ENCODE measurements at places on chromosomes 2 and 18.

- DNase-seq, result no peak
Measured at GRCh38 chr2:111706481-111707001, 177.5 kb downstream of the ANAPC1 start.

- peak; percentile 19 for DNase-seq
Measured at GRCh38 chr18:26405190-26405801, 143.1 kb downstream of the KCTD1 start.

DNA sequence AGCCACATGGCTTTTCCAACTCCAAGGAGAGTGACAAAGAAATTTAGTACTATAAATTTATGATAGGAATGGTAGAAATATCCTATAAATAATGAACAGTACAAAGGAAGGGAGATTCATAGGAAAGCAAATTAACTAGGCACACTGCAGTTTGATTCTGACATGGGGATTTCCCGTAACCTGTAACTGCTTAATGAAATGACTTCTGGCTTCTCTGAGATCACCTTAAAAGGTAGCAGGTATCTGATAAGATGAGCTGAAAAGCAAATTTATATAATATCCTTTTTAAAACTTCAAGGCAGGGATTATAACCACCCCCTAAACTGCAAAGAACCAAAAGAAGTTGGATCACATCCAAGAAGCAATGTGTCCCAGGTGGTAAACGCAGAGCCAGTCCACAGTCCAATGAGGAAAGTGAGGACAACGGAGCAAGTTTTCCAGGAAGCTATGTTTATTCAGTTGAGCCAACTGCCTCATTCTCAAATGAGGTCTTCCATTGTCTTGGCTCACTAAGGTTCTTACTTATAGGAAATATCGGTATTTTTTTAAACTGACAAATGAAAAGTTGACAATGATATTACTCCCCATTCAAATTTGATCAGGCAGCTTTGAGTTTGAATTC, 43.0 kb downstream of the WIPF1 start:
- no peak for DNase-seq

DNA sequence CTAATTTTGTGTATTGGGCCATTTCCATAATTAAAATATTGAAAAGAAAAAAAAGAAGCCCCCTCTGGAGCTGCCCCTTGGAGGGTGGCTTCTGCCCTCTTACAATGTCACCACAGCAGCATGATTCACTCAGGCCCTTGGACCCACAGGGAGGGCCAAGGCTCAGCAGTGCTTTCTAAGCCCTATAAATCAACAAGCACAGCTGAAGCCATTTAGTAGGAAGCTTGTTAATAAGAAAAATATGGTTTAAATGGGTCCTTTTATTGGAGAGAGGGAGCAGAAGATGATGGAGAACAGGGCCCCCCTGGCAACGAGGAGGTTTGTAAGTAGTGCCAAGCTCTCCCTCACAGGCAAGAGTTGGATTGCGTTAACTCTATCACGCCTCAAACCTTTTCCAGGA, 107.6 kb upstream of the FZD7 start:
- DNase-seq, result no peak

DNA sequence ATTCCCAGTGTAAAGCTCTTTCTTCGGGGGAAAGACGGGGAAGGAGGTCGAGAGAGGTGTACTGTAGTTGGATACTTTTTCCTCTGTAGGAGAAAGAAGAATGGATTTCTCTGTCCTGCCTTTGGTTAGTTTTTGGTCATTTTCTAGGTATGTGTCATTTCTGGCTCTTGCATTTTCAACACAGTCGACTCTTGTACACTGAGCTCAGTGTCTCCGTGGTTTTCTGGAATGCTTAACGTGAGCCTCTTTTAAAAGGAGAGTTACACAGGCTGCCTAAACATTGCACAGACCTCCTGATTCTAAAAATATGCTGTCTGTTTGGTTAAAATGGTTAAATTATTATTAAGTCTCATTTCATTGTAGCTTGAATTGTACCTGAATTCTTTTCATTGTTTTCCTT, 21.8 kb upstream of the GLS start:
- peak; percentile 90 for DNase-seq

DNA sequence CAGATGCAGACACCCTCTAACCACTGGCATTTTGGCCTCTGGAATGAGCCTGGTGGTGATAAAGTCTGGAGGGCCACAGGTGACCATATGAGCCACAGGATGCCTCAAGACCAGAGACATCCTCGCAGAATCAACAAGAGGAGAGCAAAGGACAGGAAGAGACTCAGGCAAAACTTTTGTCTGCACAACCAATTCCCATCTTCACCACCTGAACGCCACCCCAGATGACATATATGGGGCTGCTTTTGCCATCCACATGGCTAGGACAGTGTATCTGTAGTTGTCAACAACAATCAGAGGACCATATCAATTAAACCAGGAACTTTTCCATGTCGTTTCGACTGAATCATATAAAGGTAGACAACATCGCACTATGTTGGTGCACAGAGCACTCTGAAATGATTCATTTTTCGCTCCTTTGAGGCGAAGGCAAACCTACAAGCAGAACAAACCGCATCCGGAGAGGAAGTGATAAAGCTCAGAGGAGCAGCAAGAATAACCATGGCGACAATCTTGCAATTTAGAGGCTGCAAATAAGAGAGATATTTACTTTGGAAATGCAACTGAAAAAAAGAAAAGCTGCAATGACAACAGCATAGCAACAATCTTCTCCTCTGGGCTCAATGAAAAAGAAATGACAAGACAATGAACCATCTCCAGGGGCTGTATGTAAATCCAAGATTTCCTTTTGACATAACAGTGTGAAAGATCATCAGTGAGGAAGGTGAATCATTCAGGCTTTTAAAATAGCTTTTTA, 204.5 kb downstream of the ARL4C start:
- DNase-seq, result peak; percentile 79

DNA sequence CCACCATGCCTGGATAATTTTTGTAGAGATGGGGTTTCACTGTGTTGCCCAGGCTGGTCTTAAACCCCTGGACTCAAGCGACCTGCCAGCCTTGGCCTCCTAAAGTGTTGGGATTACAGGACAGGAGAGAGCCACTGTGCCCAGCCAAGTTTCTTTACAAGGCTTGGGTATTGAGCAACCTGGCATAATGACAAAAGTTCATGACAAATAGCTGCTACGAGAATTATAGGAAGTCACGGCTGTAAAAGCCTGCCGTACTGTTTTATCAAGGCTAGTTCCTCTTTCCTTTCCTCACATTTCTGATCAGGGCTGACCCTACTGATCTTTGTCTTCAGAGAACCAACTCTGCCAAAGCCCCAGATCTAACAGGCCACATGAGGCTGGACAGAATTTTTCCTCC, 490.4 kb upstream of the SPRED2 start:
- no peak for DNase-seq

DNA sequence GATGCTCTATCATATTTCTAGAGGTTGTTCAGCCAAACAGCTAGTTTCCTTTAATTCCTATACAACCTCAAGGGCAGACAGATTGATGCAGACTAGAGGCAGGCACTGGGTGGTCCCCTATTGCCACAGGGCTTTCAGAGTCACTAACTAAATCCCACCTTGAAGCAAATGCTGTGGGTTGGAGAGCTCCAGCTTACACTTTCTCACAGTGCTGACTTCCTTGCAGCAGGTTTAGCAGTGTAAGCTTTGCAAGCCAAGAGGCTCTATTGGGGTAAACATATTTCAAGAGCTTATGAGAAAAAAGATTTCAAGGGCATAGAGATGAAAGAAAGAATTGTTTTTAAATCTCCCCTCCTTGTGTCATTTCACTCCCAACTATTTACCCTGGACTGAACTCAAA, 366.5 kb upstream of the CRIM1 start:
- DNase-seq, result no peak

DNA sequence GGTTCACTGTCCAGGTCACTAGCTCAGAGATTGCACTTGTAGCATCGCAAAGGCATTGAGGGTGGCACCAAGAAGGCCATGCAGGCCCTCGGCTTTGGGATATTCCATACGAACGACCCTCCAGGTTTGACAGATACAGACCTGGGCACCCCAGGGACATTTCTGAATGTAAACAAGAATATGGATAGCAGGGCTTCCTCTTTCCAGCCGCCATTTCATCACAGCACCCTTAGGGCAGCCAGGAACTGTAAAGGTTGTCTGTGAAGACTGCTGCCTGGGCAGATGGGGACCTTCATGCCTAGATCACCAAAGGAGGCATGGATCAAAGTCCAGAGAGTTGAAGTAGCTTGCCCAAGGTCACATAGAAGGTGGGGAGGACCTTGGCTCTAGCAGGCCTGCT, 70.5 kb downstream of the ACTR2 start:
- no peak for DNase-seq

DNA sequence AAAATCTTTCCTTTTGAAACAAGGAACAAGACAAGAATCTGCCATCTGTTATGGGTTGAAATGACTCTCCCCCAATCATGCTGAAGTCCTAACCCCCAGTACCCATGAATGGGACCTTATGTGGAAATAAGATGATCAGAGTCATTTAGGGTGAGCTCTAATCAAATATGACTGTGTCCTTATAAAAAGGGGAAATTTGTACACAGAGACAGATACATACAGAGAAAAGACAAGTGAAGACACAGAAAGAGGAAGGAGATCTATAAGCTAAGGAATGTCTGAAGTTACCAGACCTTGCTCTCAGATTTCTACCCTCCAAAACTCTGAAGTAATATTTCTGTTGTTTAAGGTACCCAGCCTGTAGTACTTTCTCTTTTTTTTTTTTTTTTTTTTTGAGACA, 15.7 kb downstream of the TGFBRAP1 start:
- no peak for DNase-seq

GRCh38 chr2:47208852-47209606, 53.9 kb upstream of the STPG4 start:
- peak; percentile 54 for DNase-seq

DNA sequence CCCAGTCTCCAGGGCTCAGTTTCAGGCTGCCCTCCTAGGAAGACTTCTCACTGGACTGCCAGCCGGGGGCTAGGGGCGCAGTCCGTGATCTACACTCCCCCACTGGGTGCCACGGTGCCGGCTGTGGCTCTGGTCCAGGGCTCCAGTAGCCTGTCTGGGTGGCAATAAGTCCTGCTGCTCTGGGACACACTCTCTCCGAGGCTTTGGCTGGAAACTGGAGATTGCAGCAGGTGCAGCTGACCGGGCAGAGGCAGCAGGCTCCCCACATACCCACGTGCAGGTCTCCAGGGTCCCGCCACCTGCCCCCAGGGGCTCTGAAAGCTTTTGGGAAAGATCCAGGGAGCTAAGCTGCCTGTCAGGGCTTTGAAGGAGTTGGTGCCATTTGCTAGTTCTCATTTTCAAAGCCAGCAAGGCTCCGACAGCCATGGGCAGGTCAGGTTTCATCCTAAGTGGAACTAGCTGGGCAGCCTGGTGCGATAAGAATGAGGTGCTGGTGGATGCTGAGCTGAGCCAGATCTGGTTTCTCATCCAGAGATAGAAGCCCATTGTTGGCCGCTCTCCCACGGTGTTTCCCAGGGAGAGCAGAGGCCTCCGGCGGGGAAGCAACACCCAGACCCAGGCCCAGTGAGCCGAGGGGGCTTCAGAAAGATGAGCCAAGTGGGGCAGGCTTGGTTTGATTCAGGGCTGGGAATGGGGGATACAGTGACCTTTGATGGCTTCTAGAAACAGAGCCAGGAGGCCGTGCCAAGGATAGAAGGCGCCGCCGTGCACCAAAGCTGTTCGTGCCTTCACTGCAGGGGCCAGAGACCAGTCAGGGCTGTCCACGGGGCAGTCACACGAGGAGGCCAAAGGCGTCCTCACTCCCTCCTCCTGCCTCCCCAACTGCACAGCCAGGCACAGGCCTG, 141.7 kb upstream of the GPC1 start:
- no peak for DNase-seq

DNA sequence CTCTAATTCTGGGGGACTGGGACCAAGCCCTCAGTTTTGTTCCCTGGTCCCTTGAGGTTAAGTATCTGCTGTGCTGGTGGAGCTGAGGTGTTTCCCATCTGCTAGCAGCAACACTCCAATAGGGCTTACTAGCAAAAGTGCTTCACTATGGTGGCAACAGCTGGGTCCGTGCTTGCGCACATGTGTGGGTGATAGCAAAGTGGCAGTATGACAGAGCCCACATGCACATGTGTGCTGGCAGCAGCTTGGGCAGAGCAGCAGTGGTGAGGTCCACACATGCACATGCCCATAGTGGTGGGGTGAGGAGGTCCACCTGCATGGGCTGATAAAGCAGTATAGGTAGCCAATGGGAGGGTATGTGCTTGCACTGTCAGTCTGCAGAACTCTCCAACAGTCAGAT, 1723.7 kb downstream of the SUCLG1 start:
- no peak for DNase-seq

GRCh38 chr18:10167759-10168158, 253.9 kb downstream of the VAPA start:
- DNase-seq, result no peak

GRCh38 chr2:10720947-10721395, 459 bp upstream of the ATP6V1C2 start:
- DNase-seq, result no peak

Data from astrocyte (in vitro differentiated cells and primary cell).